Activated naive CD8-positive, alpha-beta T cell treated with anti-CD3 and anti-CD28 coated beads, Interleukin-2, amount 10 ng/mL, durations not matched to agents 7 days and 5 days (primary cell): ENCODE measurements at places on chromosomes 3 and 15. TPM values are rescaled to one million over a fixed set of nuclear protein-coding genes. Genes with fewer than 3 reads are reported as not detected.

- H3K27me3 ChIP-seq: peaks cover 5% of the 10 kb centered on the region
- H3K36me3 ChIP-seq: no peaks in the 10 kb centered on the region
- H3K27ac ChIP-seq: no peak overlapping the region
- no peak overlapping the region for H3K4me3 ChIP-seq
- H3K4me1 ChIP-seq: no peaks in the 10 kb centered on the region
Measured at GRCh38 chr3:30188713-30189112, 417.7 kb upstream of the TGFBR2 start.

GRCh38 chr15:85302271-85302670, 78.1 kb upstream of the AKAP13 start:
- H3K36me3 ChIP-seq: no peaks in the 10 kb centered on the region
- DNase-seq: no peak
- H3K4me1 ChIP-seq: peaks cover 4% of the 10 kb centered on the region

GRCh38 chr3:11381563-11381962, 109.4 kb downstream of the ATG7 start:
- H3K27ac ChIP-seq: no peak overlapping the region
- H3K4me3 ChIP-seq: no peak overlapping the region
- no peaks in the 10 kb centered on the region for H3K4me1 ChIP-seq
- H3K27me3 ChIP-seq: no peaks in the 10 kb centered on the region
- H3K36me3 ChIP-seq: peaks cover 2% of the 10 kb centered on the region
- no peak for DNase-seq

C3orf22 gene
- not detected for total RNA-seq

DNA sequence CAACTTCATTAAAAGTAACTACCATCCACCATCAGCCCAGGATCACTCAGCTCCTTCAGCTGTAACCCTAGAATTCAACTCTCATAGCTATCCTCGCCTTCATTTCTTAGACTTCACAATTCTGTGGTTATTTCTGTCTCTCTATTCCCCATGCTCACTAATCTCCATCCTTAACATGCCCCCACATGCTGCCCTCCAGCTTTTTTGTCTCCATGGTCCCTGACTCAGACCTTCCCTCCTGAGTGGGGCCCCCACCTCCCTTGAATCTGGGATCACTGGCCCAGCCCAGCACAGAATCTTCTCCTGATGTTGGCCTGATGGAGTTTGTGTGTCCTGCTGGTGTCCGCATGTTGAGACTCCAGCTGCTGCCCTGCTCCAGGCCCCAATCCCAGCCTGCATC, 41.7 kb downstream of the CHST14 start:
- H3K4me1 ChIP-seq: peaks cover 17% of the 10 kb centered on the region
- no peak overlapping the region for H3K27ac ChIP-seq
- peaks cover 68% of the 10 kb centered on the region for H3K27me3 ChIP-seq
- H3K36me3 ChIP-seq: no peaks in the 10 kb centered on the region
